ENCODE measurements at places on chromosomes 13 and 19.

- DNase-seq, result no peak
These were observed 17.2 kb upstream of the DACT3 start for GRCh38 chr19:46678110-46678732.

DNA sequence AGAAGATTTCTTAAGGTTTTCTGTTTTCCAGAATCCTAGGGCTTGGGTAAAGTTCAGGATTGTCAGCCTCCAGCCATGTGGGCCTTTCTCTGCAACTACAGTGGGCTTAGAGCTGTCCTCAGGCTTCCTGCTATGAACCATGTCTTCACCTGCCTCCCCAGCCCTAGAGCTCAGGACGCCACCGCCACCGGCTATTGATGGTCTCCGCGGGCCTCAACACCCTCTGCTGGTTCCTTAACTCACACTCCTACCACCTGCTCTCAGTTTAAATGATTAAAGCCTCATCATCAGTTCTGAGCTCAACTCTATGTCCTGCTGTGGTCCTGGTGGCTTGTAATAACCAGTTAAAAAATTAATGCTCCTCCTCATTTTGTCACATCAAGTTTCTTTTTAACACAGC is 221.0 kb downstream of the EFNB2 start:
- DNase-seq, result no peak

GRCh38 chr13:49620170-49620621 is 8.1 kb upstream of the ARL11 start:
- DNase-seq, result no peak

GRCh38 chr13:76837801-76838200 is 48.4 kb downstream of the KCTD12 start:
- no peak for DNase-seq

GRCh38 chr13:44017756-44018309 is 138.1 kb downstream of the LACC1 start:
- DNase-seq, result no peak

GRCh38 chr13:30880856-30881155 is 25.3 kb upstream of the MEDAG start:
- no peak for DNase-seq

DNA sequence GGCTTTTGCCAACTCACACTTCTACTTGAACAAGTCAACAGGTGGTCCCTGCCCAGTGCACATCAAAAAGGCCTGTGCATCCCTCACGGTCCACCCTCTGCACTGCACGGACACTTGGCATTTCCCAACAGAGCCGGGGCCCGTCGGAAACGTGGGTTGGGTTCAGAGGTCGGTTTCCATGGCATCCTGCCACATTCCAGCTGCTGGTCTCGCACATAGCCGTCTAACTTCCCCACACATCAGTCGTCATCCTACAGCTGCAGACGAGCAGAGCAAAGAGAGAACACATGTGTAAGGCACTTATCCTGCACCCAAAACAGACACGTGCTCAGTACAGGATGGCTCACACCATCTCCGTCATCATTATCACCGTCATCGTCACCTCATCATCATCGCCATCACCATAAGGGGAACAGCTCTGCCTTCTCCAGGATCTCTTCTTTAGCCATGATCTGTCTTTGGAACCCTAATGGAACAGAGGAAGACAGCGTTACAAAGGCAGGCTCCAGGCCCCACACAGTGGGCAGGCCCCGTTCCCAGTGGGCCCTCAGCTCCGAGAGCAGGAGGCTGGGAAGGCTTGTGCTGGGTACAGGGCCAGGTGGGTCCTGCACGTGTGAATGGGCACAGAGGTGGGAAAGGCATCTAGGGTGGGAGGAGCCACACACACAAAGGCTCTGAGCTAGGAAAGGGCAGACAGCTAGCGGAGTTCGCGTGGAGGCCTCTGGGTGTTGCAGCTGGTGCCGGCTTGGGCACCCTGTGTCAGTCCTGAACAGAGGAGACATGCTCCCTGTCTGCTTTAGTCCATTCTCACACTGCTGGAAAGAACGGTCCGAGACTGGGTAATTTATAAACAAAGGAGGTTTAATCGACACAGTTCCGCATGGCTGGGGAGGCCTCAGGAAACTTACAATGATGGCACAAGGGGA is 170.8 kb upstream of the SOX1 start:
- DNase-seq, result no peak

DNA sequence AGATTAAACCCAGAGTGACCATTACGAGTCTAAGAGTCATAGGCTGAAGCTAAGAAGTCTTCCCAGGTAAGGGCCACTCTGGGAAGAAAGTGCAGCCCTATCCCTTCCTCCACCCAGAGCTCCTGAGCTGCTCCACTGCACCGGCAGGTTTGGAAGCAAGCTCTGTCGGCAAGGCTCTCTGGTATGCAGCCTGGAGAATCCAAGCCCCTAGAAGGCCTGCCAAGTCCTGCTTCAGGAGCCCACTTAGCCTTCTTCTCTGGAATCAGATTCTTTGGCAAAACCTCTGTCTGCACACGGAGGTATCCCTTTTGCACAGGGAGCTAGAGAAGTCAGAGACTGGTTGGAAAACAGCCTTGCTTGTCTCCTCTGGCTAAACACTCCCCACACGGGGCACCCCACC is 58.5 kb downstream of the CEBPG start:
- no peak for DNase-seq

GRCh38 chr13:91050970-91051369 is 296.5 kb upstream of the MIR17HG start:
- DNase-seq, result no peak

GRCh38 chr13:106507560-106508274 is 27.7 kb downstream of the EFNB2 start:
- DNase-seq, result no peak

- DNase-seq, result no peak
These were observed 17.4 kb downstream of the RUBCNL start for GRCh38 chr13:46369506-46370277.

DNA sequence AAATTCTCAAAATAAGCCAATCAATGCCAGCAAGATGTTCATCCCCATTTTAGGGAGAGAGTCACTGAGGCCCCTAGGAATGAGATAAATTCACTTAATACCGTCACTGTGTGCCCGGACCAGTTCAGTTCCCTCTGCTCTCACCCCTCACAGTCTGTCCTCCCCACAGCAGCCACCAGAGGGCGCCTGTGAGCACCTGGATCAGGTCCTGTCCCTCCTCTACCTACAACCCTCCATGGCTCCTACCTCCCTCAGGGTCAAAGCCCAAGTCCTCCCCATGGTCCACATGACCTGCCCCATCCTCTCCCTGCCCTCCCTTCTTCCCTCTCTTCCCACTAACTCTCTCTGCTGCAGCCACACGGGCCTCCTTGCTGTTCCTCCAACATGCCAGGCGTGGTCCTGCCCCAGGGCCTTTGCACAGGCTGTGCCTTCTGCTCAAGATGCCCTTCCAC is 42.0 kb upstream of the NFIC start:
- DNase-seq, result peak; percentile 58

- no peak for DNase-seq
These were observed 15.4 kb upstream of the STK24 start for GRCh38 chr13:98592362-98592732.

GRCh38 chr19:14437578-14438140 is 4.6 kb downstream of the PKN1 start:
- no peak for DNase-seq

DNA sequence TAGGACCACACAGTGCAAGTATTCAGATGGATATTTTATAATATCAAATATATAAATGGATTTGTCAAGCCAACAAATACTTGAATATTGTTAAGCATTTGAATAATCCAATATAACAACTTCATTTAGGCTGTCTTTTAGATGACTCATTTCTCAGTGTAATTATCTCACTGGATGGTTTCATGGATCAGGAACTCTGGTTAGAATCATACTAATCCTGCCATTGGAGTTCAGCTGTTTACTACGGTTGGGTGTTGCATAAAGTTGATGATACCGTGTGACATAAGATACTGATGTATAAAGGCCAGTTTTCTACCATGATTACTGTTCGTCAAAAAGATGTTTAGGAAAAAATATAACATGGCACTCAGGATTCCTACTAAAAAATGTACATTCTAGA is 196.3 kb downstream of the TSHZ3 start:
- no peak for DNase-seq

DNA sequence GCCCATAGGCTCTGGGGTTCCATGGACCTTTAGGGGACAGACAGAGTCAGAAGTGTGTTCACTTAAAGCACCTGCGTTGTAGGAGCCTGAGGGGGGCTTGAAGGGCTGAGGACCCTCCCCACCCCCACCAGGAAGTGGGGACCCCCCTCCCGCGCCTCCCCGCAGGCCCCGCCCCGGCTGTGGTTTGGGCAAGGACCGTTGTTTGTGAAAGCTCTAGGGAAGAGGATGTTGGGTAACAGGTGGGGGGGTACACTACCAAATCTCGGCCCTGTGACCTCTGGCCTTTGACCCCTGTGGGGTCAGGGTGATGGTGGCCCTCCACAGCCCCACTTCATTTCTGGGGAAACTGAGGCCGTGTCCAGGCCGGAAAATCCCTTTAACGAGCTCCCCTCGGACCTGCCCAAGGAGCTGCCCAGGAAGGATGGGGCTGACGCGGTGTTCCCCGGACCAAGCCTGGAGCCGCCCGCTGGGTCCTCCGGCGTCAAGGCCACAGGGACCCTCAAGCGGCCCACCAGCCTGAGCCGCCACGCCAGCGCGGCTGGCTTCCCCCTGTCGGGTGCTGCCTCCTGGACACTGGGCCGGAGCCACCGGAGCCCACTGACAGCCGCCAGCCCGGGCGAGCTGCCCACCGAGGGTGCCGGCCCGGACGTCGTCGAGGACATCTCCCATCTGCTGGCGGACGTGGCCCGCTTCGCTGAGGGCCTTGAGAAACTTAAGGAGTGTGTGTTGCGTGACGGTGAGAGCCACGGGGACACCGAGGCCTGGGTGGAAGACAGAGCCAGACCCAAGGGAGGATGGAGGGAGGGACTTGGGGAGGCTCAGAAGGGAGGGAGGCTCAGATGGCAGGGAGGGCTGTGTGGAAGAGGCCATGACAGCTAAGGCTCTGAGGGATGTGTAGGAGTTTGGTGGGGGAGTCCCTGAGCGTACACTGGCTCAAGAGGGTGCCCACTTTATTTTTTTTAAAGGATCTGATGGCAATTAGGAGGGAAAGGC is 1.3 kb downstream of the ARHGAP45 start:
- peak; percentile 91 for DNase-seq

DNA sequence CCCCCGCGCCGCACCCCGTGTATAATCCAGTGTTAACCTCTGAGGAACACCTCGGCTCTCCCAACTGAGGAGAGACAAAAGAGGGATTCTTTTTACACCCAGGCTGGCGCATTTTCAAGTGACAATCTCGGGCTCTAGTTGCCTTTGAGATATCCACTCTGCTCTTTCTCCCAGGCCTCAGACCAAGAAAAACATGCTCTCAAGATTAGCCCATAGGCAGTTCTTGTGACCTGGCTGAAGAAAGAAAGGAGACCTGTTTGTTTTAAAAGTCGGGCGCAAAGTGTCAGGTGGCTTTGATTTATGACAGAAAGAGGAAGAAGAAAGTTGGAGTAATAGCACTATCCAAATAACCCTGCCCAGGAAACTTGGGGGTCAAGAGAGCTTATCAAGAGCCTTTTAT is 27.3 kb downstream of the SHISA2 start:
- DNase-seq, result peak; percentile 27

GRCh38 chr19:32580353-32580900 is 563 bp upstream of the PDCD5 start:
- DNase-seq, result no peak

DNA sequence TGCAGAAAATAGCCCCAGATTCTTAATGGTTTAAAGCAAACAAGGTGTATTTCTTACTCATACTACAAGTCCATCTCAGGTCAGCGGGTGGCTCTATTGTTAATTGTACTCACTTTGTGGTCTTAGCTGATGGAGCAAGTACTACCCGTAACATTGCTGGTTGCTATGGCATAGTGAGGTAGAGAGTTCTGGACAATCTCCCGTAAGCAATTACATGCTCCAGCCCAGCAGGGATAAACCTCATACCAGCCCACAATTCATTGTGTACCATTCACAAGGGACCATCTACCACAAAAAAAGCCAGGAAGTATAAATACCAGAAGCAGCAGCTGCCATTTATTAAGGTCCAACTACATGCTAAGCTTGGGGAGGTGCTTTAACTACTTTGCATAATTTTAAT is 167.1 kb downstream of the PCDH9 start:
- DNase-seq, result no peak

DNA sequence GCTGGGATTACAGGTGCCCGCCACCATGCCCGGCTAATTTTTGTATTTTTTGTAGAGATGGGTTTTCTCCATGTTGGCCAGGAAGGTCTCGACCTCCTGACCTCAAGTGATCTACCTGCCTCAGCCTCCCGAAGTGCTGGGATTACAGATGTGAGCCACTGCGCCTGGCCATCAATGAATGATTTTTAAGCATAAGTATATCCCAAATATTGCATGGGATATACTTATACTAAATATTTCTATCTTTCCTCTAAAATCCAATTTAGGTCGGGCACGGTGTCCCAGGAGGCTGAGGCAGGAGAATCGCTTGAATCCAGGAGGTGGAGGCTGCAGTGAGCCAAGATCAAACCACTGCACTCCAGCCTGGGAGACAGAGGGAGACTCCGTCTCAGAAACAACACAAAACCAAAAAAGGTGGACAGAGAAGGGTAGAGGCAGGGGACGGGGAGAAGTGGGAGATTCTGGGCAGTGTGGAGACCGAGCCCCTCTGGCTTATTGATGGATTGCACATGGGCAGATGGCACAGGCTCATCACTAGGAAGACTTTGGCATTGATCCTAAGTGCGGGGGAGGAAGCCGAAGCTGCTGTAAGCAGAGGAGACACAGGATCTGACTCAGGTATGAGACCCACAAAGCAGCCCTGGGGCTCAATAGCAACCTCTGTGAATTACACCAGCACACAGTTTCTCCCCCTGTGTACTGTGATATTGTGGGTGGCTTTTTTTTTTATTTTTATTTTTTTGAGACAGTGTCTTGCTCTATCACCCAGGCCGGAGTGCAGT is 13.5 kb downstream of the ARRDC5 start:
- DNase-seq, result no peak

- peak; percentile 23 for DNase-seq
These were observed 31.4 kb upstream of the MPHOSPH8 start for GRCh38 chr13:19601749-19602725.

GRCh38 chr19:44719262-44719701 is 20.3 kb downstream of the CEACAM16 start:
- no peak for DNase-seq

GRCh38 chr13:66967811-66968597 is 262.1 kb downstream of the PCDH9 start:
- DNase-seq, result no peak

- DNase-seq, result no peak
These were observed 81.2 kb downstream of the NHLRC3 start for GRCh38 chr13:39119422-39119821.

- DNase-seq, result no peak
These were observed 14.3 kb downstream of the HNRNPM start for GRCh38 chr19:8459095-8459494.

DNA sequence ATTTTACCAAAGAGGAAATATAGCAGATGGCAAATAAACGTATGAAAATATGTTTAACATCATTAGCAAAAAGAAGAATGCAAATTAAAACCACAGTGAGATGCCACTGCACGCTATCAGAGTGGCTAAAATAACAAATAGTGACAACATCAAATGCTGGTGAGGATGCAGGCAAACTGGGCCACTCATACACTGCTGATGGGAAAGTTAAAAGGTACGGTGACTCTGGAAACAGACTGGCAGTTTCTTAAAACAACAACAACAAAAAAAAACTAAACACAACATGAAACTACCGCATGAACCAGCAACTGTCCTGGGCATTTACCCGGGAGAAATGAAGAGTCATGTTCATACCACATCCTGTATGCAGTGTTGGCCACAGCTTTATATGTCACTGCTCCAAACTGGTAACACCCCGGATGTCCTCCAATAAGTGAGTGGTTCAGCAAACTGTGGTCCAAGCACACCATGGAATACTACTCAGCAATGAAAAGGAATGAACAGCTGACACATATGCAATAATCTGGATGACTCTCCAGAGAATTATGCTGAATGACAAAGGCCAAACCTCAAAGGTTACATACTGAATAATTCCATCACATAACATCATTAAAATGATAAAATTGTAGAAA is 22.3 kb downstream of the EPS15L1 start:
- DNase-seq, result peak; percentile 47

All from upper lobe of left lung (tissue), 6 donors.